ENCODE measurements at places on chromosomes 11 and 22.

DNA sequence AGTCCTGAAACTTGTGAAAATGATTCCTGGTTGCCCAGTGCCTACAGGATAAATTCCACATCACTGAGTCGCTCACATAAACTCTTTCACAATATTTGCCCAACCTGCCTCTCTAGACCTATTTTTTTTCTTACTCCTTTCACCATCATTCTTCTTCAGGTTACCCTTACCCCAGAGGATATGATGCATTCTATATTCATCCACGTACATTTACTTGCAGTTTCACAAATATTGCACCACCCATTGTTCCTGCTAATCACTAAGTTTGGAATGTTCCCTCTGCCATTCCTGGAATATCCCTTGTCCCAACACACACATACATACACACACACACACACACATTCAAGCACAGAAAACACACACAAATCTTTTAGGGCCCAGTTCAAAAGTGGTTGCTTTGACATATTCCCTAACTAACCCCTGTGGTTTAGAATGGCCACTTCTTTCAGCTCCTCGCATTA is 379.5 kb downstream of the ETS1 start:
- no peak for DNase-seq

GRCh38 chr11:66081505-66081904 is 11.4 kb downstream of the PACS1 start:
- DNase-seq = peak; percentile 49

GRCh38 chr11:117722082-117722481 is 74.9 kb downstream of the DSCAML1 start:
- no peak for DNase-seq

GRCh38 chr22:21726650-21727049 is 8.9 kb downstream of the YPEL1 start:
- DNase-seq = peak; percentile 27

- DNase-seq = peak; percentile 34
Measured at GRCh38 chr22:39144101-39144767, 8.2 kb downstream of the CBX7 start.

GRCh38 chr22:11066458-11067285 is 4461.3 kb upstream of the OR11H1 start:
- no peak for DNase-seq

GRCh38 chr22:31342389-31343140 is 3.6 kb downstream of the PATZ1 start:
- DNase-seq = no peak

GRCh38 chr11:114135737-114136151 is 76.2 kb downstream of the ZBTB16 start:
- DNase-seq = no peak

GRCh38 chr11:125968354-125968753 is 22.5 kb downstream of the VSIG10L2 start:
- no peak for DNase-seq

DNA sequence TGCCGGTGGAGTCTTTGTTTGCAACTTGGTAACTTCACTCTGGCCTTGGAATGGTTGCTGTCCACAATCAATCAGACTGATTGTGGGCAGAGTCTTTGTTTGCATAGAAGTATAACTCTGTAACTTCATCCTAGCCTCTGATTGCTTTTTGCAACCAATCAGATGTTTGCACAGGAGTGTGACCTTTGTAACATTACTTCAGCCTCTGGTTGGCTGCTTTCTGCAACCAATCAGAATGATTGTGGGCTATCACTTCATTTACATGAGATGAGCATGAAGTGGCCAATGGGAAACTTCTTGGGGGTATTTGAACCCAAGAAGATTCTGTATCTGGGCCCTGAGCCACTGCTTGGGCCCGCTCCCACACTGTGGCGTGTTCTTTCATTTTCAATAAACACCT is 79.6 kb upstream of the CLDN5 start:
- no peak for DNase-seq

GRCh38 chr22:35070451-35071093 is 4.6 kb downstream of the ISX start:
- no peak for DNase-seq

All from activated gamma-delta T cell treated with anti-CD3 and anti-CD28 coated beads, Interleukin-2, amount 50 U/mL, for 16 hours (primary cell).